Aorta (tissue), 5 donors: ENCODE measurements at places on chromosomes 6 and 20. TPM values are rescaled to one million over a fixed set of nuclear protein-coding genes. Genes with fewer than 3 reads are reported as not detected.

The TSHZ2 gene
- 24.9 TPM for total RNA-seq

The SLC52A3 gene
- total RNA-seq, result 0.69 TPM

The SLC35A1 gene
- total RNA-seq, result 20.0 TPM

The FHL5 gene
- total RNA-seq, result 38.3 TPM

The PLN gene
- total RNA-seq, result 232 TPM

The DPPA5 gene
- not detected for total RNA-seq

The FNDC11 gene
- not detected for total RNA-seq

The CENPW gene
- total RNA-seq, result 7.4 TPM

The GNAS-AS1 gene
- total RNA-seq, result 1.7 TPM

The VNN1 gene
- 1.8 TPM for total RNA-seq

The OLIG3 gene
- total RNA-seq, result not detected

The FERMT1 gene
- 1.5 TPM for total RNA-seq

The ADTRP gene
- total RNA-seq, result 1.2 TPM

The PDYN gene
- total RNA-seq, result not detected

The TMEM217 gene
- 2.2 TPM for total RNA-seq

DNA sequence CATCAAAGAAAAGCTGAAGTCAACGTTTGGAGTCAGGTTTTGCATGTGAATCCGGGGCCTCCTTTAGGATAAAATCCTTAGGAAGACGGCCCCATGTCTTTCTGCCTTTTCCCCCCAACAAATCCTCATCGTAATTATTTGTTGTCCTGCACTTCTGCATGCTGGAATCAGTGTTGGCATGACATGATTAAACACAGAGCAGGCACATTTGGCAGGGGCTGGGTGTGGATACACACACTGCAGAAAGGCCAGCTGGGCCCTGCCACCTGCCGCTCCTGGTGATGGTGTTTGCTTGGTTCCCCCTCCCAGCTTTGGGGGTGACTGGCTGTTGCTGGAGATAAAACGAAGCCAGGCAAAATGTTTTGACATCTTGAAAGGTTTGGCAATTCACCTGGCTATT lies 46.3 kb upstream of the FOXA2 start:
- peaks cover 2% of the 10 kb centered on the region for H3K27me3 ChIP-seq
- H3K36me3 ChIP-seq, result no peaks in the 10 kb centered on the region
- no peak overlapping the region for H3K27ac ChIP-seq
- no peaks in the 10 kb centered on the region for H3K4me1 ChIP-seq
- H3K4me3 ChIP-seq, result no peak overlapping the region

GRCh38 chr20:39943336-39943735 lies 745.7 kb downstream of the MAFB start:
- H3K4me1 ChIP-seq, result no peaks in the 10 kb centered on the region
- no peak overlapping the region for H3K4me3 ChIP-seq

- no peak for DNase-seq
- no peaks in the 10 kb centered on the region for H3K36me3 ChIP-seq
- H3K4me1 ChIP-seq, result peaks cover 3% of the 10 kb centered on the region
- H3K27me3 ChIP-seq, result no peaks in the 10 kb centered on the region
- no peak overlapping the region for H3K4me3 ChIP-seq
Observed at GRCh38 chr6:79152269-79152737, 74.2 kb upstream of the PHIP start.

DNA sequence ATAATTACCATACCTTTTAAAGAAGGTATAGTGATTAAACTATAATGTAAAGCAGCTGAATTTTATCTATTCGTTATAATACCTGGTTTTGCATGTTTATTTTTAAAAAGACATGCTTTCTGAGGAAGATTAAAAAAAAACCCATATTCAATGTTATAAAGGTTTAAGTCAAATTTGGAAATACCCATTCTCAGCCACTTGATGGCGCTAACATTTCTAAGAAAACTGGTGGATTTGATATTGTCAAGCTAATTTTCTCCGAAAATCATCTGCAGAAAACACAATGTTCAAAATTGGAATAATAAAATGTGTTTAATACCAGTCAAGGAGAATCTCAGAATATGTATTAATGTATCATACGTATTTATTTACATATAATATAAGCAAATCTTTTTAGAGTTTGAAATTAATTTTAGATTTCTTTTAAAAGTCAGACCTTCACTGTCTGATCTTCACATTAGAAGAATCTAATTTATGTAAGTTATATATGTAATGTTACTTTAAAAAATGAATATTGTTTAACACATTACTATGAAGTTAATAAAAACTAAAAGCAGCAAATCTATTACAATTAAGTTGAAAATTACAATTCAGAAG lies 35.0 kb downstream of the SHPRH start:
- no peaks in the 10 kb centered on the region for H3K4me1 ChIP-seq
- no peak overlapping the region for H3K4me3 ChIP-seq
- no peak overlapping the region for H3K27ac ChIP-seq
- no peaks in the 10 kb centered on the region for H3K27me3 ChIP-seq

DNA sequence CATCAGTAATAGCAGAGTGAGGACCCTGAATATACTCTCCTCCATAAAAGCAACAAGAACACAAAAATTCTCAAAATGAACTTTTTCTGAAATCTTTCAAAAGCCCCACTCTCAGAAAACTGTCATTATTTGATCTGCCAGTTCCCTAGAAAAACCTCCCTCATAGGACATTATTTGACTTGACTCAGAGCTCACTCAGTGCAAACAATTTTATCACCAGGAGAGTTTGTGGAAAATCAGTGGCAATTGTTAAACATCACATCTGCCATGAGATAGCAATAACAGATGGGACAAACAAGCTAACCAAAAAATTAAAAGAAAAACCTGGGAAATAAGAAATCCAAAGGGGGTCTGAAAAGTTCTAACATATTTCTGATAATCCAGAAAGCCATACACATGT lies 100.0 kb downstream of the ATG5 start:
- H3K27ac ChIP-seq, result no peak overlapping the region
- no peaks in the 10 kb centered on the region for H3K4me1 ChIP-seq
- H3K36me3 ChIP-seq, result no peaks in the 10 kb centered on the region
- DNase-seq, result no peak

DNA sequence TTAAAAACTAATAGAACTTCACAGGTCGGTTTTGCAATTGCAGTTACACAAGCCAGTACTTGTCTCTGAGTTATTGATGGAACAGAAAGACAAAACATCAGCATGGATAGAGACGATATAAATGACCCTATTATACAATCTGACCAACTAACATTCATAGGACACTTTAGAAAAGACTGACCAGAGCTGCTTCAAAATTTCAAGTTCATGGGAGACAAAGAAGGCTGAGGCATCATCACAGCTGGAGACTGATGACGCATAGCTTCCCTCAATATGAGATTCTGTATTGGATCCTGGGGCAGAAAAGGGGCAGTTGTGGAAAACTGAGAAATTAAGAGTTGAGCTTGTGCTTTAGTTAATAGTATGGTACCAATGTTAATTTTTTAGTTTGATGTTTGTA lies 174.0 kb downstream of the THBS2 start:
- no peak overlapping the region for H3K27ac ChIP-seq
- no peaks in the 10 kb centered on the region for H3K27me3 ChIP-seq
- no peak for DNase-seq
- no peaks in the 10 kb centered on the region for H3K4me1 ChIP-seq

- no peaks in the 10 kb centered on the region for H3K36me3 ChIP-seq
- no peak overlapping the region for H3K4me3 ChIP-seq
- no peaks in the 10 kb centered on the region for H3K27me3 ChIP-seq
- H3K4me1 ChIP-seq, result no peaks in the 10 kb centered on the region
- DNase-seq, result no peak
Observed at GRCh38 chr20:19816386-19816785, 58.3 kb downstream of the RIN2 start.

DNA sequence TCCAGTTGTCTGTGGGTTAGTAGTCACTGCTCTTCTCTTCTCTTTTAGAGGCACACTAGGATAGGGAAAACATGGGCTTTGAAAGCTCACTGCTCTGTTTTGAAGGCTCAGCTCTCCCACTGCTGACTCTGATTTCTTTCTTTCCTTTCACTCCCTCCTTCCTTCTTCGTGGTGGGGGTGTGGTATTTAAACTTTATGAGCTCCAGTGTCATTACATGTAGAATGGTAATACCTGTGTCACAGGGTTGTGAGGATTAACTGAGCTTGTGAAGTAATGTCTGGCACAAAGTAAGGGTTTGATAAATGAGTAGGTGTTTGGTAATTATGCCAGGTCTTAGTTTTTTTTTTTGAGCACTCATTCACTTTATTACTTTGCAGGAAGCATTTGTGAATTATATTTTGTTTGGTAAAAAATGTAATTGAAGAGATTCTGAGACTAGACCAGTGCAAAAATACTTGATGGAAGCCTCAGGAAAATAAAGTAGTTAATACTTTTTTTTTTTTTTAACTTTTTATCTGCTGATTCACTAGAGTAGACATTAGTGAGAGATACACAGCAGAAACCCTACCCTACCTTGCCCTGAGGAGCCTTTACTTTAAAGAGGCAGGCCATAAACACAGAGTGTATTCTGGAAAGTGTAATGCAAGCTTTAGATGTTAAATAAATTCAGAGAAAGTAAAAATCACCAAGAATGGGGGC lies 17.3 kb downstream of the SMAP1 start:
- peaks cover 2% of the 10 kb centered on the region for H3K4me1 ChIP-seq
- no peaks in the 10 kb centered on the region for H3K36me3 ChIP-seq
- DNase-seq, result no peak
- H3K4me3 ChIP-seq, result no peak overlapping the region
- H3K27me3 ChIP-seq, result no peaks in the 10 kb centered on the region

DNA sequence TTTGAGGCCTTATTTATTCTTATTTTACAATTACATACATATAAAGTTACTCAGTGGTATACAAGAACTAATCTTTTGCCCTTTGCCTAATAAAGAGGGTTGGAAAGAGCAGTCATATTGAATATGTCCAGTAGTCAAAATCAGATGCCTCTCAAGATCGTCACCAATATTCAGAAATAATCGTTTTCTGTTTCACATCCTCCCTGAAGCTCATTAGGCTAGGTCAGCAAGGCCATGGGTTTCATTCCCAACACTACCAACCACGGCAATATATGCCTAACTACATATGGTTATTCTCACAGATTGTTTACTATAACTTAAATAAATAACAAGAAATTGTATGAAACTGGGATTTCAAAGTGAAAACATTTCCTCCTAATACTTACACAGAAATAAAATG lies 167.2 kb upstream of the MANEA start:
- H3K4me3 ChIP-seq, result no peak overlapping the region
- no peaks in the 10 kb centered on the region for H3K27me3 ChIP-seq
- H3K27ac ChIP-seq, result no peak overlapping the region
- no peak for DNase-seq

GRCh38 chr6:158730541-158730907 lies 80.7 kb downstream of the SYTL3 start:
- H3K36me3 ChIP-seq, result no peaks in the 10 kb centered on the region
- no peak overlapping the region for H3K27ac ChIP-seq
- no peak overlapping the region for H3K4me3 ChIP-seq
- H3K27me3 ChIP-seq, result no peaks in the 10 kb centered on the region
- H3K4me1 ChIP-seq, result no peaks in the 10 kb centered on the region

GRCh38 chr6:153947808-153948447 lies 91.1 kb upstream of the OPRM1 start:
- H3K36me3 ChIP-seq, result no peaks in the 10 kb centered on the region
- H3K27ac ChIP-seq, result no peak overlapping the region
- H3K4me1 ChIP-seq, result no peaks in the 10 kb centered on the region
- peak overlapping the region; percentile 54 for H3K4me3 ChIP-seq
- DNase-seq, result no peak

- DNase-seq, result no peak
- no peaks in the 10 kb centered on the region for H3K27me3 ChIP-seq
- H3K27ac ChIP-seq, result no peak overlapping the region
- H3K4me3 ChIP-seq, result no peak overlapping the region
- H3K36me3 ChIP-seq, result no peaks in the 10 kb centered on the region
- no peaks in the 10 kb centered on the region for H3K4me1 ChIP-seq
Observed at GRCh38 chr20:4320291-4320690, 304.9 kb upstream of the RNF24 start.

DNA sequence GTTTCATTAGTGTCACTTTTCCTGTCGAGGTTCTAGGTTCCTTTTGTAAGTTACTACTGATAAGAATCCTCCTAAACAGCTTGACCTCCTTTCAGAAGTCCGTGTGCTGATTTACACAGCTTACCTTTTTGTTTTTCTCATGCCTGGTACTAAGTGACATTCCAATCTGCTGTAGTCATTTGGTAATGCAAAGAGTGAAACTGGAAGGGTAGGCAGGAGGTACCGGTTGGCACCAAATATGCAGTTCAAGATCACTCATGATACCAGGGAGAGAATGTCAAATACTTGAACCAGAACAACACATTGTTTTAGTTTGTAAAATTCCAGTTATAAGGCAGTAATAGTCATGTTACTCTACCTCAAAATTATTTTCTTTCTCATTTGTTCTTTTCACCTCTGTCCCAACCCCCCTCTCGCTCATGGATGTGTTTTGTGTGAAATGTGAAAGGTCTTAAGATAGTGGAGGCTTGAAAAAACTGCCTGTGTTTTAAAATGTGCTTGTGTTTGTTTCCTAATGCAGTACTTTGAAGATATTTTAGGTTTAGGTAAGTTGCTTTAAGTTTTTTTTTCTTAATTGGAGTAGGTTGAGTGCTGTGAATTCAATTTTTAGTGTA lies 23.2 kb downstream of the AFDN start:
- H3K4me3 ChIP-seq, result no peak overlapping the region
- H3K27me3 ChIP-seq, result no peaks in the 10 kb centered on the region
- no peaks in the 10 kb centered on the region for H3K36me3 ChIP-seq

DNA sequence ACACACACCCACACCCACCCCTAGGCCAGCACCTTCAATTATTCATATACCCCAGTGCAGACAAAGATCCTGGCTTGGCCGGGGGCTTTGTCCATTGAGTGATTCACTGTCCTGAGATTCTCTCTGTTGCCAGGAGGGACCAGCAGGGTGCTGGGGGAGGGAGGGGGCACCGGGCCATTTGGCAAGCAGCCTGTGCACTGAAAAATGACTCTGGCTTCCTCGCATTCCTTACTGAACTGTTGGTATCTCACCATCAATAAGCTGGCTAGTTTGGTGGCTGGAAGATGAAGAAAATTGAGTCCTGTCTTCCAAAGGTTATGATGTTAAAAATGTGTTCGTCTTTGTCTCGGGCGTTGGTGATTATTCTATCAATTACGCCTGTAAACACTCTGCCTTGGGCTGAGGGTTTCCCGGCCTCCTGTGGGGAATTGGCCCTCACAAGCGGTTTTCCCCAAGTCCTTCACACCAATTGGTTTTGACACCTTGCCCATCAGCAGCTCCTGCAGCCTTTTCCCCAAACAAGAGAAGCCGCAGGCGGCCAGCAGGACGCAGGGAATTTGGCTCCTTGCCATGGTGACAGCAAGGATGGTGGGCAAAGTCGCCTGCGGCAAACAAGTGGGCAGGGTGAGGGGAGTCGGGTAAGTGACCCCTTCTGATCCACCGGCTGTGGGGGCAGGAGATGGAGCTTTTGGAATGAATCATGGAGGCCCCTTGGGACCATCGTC lies 4.9 kb downstream of the VSTM2L start:
- H3K27ac ChIP-seq, result no peak overlapping the region
- no peak overlapping the region for H3K4me3 ChIP-seq
- H3K36me3 ChIP-seq, result no peaks in the 10 kb centered on the region
